ENCODE measurements at places on chromosomes 6 and 20.

- no peak for DNase-seq
Observed at GRCh38 chr6:39792540-39793450, 619 bp downstream of the DAAM2 start.

DNA sequence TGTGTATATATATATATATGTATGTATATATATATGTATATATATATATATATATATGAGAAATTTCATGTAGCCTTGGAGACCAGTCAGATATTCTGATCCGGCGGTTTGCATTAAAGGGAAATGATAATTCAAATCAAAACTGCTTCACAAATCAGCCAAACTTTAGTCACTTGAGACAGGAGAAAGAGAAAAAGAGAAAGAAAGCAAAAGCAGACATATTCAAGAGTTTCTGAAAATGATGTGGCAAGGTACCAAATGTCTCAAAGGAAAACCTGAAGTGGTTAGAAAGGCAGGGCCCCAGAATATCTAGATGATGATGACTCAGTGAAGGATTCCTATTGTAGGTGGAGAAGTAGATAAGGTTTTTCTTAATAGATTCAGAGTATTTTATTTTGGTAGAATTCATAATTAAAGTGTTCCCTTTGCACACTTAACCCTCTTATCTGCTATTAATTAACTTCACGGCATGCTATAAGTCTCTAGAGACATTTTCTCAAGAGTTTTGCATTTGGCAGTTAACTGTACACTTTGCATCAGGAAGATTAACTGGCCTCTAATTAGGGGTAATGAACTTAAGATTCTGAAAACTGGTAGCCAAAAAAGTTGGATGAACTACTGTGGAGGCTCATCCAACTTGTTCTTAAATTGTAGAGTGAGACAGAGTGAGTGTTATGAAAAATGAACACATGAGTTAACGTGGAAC is 50.1 kb upstream of the ASF1A start:
- DNase-seq, result no peak

DNA sequence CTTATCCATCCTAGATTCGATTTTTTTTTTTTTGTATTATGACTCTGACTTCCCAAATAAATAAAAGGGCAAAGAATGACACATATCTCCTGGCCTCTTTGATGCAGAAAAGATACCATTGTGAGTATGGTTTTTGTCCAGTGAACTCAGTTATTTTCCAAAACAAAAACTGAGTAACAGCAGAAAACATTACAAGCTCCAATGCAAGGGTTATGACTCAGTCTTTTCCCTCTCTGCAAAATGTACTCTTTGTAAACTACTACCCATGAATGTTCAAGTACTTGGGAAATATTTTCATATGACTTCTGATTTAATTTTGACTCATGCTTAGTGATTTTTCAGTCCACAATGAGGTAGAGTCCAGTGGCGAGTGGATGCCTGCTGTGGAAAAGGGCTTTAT is 355.3 kb downstream of the RNF144B start:
- DNase-seq, result no peak

- DNase-seq, result no peak
Observed at GRCh38 chr20:44678990-44679611, 27.6 kb upstream of the ADA start.

DNA sequence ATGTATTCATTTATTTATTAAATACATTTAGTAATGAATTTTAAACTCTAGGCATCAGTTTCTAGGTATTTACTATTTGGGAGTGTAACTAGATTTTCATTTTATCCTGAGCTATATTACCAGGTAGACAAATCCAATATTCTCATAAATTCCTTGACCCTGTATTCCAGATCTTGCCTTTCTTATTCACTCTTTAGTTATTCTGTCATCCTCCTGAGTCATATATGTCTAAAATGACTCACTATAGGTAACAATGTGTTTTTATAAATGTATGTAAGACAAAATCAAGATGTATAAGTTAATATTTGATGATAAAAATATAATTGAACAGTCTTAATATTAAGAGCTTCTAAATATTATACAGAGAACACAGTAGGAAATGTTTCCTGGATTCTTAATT is 642.1 kb upstream of the NRSN1 start:
- DNase-seq, result no peak

GRCh38 chr6:7668936-7669335 is 57.0 kb upstream of the BMP6 start:
- DNase-seq, result no peak

GRCh38 chr6:89411145-89412070 is 665 bp downstream of the RRAGD start:
- DNase-seq, result peak; percentile 28

- no peak for DNase-seq
Observed at GRCh38 chr6:7636151-7636550, 46.2 kb downstream of the SNRNP48 start.

DNA sequence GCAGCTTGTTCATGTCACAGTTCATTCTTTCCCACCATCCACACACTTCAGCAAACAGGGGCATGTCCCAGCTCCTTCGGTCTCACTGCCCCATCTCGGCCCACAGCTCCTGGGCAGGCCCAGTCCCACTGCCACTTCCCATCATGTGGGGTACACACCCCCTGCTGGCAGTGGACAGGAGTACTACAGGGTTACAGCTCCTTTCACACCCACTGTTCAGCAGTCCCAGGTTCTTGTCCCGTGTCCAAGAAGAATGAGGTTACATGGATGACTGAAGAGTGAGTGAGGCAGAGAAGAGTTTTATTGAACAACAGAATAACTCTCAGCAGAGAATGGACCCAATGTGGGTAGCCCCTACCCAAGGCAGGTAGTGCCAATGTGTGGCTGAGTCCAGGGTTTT is 77.8 kb upstream of the SMLR1 start:
- no peak for DNase-seq

DNA sequence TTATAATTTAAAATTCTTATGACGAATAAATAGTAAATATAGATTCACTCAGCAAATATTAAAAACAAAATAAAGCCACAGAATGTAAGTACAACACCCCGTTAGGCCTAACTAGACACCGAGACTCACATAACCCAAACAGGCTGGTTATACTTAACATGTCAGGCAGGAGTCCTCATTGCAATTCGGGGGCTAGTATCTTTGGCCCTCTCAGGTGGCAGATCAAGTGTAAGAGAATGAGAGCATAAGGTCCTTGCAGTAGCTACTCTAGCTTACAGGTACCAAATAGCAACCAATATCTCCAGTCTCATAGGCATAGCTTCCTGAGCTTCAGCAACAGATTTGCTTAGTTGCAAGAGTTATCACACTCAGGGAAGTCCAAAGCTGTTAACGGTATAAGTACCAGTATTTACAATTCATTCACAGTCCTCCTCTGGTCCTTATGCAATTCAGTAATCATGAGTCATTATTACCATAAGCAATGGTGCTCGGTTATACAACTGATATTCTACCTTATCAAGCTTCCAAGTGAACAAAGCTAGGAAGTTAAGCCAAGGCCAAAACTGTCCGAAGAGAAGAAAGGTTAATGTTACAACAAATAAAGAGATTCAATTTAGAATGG is 20.1 kb downstream of the REV3L start:
- DNase-seq, result no peak

DNA sequence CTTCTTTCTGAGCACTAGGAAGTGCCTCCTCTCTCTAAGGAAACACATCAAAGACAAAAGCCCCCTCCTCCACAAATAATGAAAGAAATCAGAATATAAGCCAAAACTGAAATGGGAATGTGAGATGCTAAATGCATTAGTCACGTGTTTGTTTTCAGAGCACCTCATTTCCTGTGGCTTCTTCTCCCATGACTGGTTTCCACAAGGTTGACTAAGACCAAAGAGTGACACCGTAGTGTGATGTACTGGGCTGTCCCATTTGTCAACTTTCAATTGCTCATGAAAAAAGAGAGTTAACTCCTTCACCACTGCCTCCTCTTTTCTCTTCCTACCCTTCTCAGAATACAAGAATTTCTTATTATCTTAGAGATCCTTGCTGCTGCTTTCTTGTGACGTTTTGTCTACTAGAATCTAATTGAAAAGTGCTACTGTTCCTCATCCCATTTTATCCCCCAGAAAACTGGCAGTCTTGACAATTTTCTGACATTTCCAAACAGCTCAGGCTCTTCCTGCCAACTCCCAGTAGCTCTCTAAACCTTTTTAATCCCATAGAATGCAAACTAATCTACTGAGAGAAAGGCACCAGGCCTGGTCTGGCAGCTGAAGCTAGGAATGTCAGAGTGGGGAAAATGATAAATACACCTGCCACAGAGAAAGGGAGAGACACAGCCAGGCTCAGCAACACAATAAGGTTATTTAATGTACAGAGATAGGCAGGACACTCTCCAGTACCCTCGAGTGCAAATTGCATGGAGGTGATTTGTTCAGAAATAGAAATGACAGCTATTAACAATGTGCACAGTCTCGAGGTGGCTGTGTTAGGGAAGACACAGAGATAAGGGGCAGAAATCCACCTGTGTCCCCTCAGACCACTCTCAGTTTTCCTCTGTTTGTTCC is 671.7 kb upstream of the NRSN1 start:
- no peak for DNase-seq

- DNase-seq, result no peak
Observed at GRCh38 chr6:43181621-43181941, 415 bp upstream of the CUL9 start.

DNA sequence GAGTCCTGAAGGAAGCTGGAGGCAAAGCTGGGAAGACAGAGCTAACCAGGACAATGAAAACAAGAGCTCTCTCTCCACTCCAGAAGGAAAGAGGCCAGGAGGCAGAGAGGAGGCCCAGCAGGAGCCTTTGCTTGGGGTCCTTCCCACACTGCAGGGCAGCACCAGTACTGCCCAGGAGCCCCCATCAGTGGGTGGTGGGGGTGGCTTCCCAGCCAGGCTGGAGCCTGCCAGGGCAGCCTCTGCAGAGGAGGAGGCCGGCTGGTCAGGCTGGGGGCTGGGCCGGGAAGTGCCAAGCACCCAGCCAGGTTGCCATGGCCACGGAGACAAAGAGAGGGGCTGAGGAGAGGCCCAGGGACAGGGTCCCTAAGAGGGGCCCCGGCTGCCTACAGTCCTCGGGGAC is 33.4 kb downstream of the PREX1 start:
- DNase-seq, result no peak

GRCh38 chr6:135228486-135228885 is 47.4 kb downstream of the MYB start:
- no peak for DNase-seq

DNA sequence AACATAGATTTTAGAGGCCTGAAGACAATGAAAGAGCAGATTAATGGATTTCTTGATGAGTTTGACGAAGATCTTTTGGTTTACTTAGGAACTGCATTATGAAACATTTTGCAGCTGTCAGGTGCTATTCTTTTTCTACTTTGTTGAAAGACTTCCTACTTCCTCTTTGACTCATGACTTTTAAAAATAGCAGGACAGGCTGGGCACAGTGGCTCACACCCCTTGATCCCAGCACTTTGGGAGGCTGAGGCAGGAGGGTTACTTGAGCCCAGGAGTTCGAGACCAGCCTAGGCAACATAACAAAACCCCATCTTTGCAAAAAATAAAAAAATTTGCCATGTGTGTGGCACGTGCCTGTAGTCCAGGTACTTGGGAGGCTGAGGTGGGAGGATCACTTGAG is 52.0 kb downstream of the ITCH start:
- no peak for DNase-seq

DNA sequence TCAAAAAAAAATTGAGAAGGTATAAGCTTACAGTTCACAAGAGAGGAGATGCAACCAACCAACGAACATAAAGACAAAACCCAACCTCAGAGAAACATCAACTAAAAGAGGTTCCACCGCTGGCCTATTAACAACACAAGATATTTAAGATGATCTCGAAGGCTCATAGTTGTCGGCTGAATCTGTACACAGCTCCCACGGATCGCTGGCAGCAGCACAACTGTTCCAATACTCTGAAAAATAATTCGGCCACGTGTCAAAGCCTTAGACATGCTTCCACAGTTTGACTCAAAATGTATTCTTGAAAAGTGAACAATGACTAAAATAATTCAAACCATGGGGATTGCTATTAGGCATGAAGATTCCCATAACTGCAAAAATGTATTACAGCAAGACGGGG is 13.7 kb downstream of the EXOC2 start:
- DNase-seq, result no peak

- no peak for DNase-seq
Observed at GRCh38 chr6:3455569-3456394, 1.1 kb downstream of the SLC22A23 start.

- no peak for DNase-seq
Observed at GRCh38 chr20:36462440-36463211, 78.7 kb upstream of the MYL9 start.

GRCh38 chr6:63897952-63898351 is 262.4 kb downstream of the PHF3 start:
- DNase-seq, result no peak

DNA sequence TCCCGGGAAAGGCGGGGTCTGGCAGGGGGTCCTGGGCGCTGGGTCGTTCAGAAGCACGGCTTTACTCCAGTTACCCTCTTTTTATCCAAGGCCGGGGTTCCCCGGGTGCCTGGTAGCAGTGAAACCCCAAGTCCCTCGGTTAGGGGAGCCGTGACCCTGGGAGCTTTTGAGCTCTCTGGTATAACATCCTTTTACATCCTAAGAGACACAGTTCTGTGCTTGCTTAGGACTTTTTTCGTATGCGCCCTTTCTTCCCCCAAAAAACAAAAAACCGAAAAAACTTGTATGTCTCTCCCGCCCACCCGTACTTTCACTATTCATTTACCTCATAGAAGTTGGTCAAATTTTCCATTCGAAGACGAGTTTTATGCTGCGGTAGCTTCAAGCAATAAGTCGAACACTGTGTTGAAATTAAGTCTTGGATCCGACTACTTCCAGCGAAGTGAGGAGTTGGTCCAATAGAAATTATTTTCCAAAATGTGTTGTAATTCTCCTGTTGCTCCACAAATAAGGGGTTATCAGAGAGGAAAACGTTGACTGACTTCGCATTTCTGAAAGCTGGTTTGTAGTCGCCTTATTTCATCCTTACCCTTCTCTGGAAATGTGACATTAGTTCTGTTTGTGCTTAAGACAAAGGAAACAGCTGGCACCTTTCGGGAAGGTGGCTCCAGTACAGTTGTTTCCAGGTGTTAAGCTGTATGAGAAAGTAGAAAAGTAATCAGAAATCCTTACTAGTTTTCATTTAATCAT is 816 bp upstream of the MAN1A1 start:
- DNase-seq, result no peak

- DNase-seq, result no peak
Observed at GRCh38 chr20:17225851-17226409, 910 bp upstream of the PCSK2 start.

DNA sequence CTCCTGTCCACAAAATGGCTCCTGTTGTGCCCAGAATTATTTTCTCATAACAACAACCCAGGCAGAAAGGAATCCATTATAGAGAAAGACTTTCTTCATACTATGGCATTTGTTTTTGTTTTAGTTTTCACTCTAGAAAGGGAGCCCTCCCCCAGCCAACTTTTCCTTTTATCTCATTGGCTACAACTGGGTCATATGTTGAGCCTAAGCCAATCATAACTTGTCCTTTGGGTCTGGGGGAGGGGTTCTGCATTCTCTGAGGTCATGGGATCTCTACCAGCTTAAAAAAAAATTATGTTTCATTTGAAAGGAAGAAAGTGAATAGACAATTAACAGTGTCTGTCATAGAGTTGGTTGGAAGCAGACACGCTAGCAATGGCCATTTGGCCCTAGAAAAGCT is 177.6 kb downstream of the AIG1 start:
- no peak for DNase-seq
